Breast epithelium (tissue), 4 donors: ENCODE measurements at places on chromosomes 13 and 19. TPM values are rescaled to one million over a fixed set of nuclear protein-coding genes. Genes with fewer than 3 reads are reported as not detected.

KIR2DL4 gene
- total RNA-seq, result not detected

GJB2 gene
- not detected for total RNA-seq

DNA sequence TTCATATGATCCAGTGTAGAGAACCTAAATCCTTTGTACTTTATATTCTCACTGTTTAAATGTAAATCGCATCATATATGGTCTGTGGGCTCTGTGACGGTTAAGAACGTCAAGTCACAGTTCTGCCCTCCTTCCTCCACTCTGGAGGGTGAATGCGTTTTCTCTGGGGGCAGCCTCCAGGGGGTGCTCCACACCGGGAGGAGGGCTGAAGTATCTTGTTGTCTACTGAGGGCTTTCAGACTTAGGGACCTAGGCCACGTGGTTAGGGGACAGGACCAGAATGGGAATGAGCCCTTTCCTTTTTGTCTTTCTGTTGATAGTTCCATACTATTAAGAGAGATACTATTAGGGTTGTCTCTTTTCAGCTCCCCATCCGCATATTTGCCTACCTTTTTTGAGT lies 504.9 kb downstream of the FGF9 start:
- DNase-seq, result no peak

DNA sequence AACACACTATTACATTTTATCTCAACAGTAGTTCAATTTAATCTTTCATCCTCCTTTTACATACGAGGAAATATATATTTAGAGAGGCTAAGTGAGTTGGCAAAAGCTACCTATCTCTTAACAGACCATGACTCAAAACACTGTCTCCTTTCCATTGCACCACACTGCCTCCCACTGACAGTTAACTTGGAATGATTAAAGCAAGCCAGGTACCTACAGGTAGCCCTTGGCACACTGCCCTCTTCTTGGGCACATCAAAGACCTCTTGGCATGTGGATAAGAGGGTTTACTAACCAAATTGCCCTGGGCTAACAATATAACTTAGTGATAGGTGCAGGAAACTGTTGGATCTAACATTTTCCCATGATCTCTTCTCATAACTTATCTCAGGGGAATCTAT lies 1.8 kb downstream of the ABHD13 start:
- DNase-seq, result no peak

PIK3R2 gene
- 8.8 TPM for total RNA-seq

DNA sequence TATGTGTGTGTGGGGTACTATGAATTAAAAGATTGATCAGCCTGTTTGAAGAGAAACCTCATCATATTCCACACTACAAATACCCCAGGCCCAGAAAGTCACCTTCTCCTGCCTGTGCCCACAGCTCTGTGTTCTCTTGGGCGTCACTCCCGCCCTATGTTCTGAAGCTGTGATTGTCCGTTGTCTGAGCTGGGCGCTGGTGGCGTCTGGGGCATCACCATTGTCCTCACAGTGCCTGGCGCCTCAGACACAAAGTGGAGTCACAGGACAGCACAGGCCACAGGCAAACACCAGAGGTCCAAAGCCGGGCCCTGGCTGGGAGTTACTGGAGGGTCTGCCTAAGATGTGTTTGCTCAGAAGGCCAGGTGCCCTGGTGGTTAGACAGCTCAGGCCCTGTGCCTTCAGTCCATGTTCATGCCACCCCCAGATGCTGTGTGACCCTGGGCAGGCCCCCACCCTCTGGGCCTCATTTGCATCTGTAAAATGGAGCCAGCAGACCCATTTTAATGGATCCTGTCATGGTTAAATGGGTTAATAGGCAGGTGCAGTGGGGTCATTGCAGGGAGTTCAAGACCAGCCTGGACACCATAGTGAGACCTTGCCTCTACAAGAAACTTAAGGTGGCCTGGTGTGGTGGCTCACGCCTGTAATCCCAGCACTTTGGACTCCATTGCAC lies 34.5 kb downstream of the DNM2 start:
- no peak for DNase-seq

DNA sequence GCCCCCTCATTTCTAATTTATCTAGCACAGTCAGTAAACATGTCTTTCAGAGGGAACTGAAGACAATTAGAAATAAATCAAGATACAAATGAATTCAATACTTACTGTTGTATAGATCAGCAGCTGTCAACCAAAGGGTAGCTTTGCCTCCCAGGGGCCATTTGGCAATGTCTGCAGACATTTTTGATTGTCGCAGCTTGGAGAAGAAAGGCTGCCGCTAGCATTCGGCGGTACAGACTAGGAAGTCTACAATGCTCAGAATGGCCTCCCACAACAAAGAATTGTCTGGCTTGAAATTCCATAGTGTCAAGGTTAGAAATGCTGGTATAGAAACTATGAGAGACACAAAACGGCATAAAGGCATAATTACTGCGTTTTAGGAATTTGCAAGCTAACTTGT lies 91.6 kb downstream of the RGCC start:
- no peak for DNase-seq

DNA sequence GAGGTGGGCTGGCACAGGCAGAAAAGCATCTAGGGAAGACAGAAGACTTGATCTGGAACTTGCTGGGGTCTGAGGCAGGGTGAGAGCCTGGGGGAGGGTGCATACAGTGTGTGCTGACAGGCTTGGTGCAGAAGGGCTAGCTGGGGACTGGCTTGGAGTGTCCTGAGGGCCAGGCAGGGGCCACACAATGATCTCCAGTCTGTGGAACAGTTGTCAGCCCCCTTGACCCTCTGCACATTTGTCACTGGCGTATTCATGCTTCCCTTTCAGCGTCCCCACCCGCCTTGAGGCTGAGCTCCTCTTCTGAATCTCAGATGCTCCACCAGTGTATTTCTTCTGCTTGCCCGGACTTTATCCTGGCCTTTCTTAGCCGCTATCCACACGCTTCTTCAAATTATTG lies 2.8 kb upstream of the MICU2 start:
- no peak for DNase-seq

DNA sequence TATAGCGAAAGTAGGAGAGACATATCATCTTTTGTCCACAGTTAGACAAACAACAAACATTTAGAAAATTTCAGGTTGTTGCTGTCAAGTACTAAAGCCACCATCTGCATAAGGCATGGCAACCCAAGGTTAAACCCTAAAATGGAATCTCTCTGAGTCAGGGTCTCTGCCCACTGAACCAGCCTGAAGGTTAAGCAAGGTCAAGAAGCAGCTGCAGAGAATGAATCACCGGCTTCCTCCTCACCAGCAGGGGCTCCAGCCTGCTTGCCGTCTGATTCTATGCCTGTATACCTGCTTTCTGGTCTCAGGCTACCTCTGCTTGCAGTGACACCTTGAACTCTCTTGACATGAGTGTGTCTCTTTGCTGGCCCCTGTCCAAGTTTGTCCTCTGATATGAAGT lies 726.2 kb upstream of the SGCG start:
- DNase-seq, result no peak

SIGLEC14 gene
- 2.0 TPM for total RNA-seq

RTBDN gene
- not detected for total RNA-seq
